Suprapubic skin (tissue), 4 donors: ENCODE measurements at places on chromosomes 5 and 9. TPM values are rescaled to one million over a fixed set of nuclear protein-coding genes. Genes with fewer than 3 reads are reported as not detected.
A peak's percentile ranks its signal among the peaks of the same experiment; 100 is the strongest.

The PAIP2 gene
- total RNA-seq = 71.0 TPM

The EMB gene
- 11.0 TPM for total RNA-seq

The LCN6 gene
- total RNA-seq = 4.0 TPM

The INSL4 gene
- not detected for total RNA-seq

The TUSC1 gene
- total RNA-seq = 9.8 TPM

The SPINK4 gene
- total RNA-seq = not detected

The HDAC3 gene
- total RNA-seq = 60.9 TPM

The SHOC1 gene
- total RNA-seq = 0.91 TPM

The ADAMTS19 gene
- total RNA-seq = not detected

The CMYA5 gene
- total RNA-seq = 9.8 TPM

The TTC16 gene
- total RNA-seq = 0.21 TPM

The CRB2 gene
- total RNA-seq = not detected

The CARD9 gene
- 2.3 TPM for total RNA-seq

The ENHO gene
- total RNA-seq = 1.8 TPM

DNA sequence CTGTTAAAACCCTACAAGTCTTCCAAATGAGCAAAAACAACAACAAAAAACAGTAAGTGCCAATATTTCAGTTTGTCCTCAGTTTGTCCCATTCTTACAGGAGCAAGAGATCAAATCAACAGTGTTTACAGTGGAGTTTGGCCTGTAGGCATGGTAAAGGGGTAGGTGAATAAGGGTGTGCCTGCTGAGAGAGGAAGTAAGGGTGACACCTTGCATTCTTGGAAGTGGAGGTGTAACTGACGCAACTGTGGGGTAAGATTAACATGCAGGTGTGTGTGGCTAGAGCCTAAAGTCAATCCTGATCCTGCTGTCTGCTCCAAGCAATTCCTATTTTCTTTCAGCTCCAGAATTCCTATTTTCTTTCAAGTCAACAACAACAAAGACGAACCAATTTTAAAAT, 43.4 kb downstream of the PFDN1 start:
- no peak for DNase-seq

DNA sequence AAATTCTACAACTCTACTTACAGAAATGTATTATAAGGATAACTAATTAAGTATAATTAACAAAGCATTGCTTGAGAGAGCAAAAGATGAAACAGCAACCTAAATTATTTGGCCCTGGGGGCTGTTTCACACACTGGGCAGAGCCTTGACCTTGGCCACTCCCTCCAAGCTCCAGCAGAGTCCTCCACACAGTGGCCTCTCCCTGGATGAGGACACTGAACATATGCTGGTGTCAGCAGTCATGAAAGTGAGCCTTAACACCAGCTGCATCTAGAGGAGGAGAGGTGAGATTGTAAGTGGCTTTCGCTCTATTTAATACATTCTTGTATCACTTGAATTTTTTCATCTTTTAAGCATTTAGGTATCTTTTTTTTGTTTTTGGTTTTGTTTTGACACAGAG, 23.3 kb upstream of the ZDHHC12 start:
- no peak for DNase-seq

- DNase-seq = no peak
Observed at GRCh38 chr5:75325242-75325641, 11.8 kb upstream of the HMGCR start.

- DNase-seq = no peak
Observed at GRCh38 chr5:35618304-35618636, 607 bp downstream of the SPEF2 start.

DNA sequence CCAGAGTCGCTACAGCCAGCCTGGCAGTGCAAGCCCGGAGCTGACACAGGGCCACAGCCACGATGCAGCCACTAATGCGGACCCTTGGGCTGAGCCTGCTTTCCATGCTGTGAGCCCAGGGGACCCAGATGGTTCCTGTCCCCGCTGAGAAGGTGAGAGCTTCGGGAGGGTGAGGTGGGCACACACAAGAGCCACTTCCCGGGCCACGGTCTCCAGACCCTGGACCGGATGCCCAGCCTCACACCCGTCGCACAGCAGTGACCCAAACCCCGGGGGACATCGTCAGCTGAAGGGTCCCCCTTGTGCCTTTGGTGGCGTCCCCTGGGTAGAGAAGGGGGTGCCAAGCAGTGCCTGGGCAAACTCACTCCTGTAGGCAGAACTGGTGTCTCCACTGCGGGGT, 13.4 kb downstream of the PAEP start:
- no peak for DNase-seq

DNA sequence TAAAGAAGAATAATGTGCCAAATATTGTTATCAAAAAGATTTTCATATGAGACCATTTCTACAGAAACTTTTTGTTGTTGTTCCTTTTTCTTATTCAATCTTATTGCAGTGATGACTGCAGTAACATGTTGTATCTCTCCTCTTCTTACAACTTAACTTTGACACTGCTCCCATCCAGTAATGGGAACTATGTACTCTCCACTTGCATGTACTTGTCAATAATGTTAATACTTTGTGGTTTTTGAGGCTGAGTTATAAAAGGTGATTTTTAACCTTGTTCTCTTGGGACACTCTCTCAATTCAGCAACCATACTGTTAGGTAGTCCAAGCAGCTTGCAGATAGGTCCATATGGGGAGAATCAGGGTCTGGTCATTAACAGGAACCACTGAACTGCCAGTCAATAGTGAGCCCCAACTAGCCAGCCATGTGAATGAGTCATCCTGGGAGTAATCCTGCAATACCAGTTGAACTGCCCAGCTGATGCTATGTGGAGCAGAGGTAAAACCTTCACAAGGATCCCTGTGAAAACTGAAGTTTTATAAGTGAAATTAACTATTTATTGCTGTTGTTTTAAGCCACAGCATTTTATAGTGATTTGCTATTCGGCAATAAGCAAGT, 199.6 kb upstream of the DAB2 start:
- no peak for DNase-seq

- DNase-seq = no peak
Observed at GRCh38 chr9:272251-273213, 57.9 kb downstream of the DOCK8 start.

GRCh38 chr5:89901346-89901745, 508.2 kb downstream of the CETN3 start:
- DNase-seq = no peak

GRCh38 chr9:138095813-138096518, 218.4 kb downstream of the CACNA1B start:
- DNase-seq = peak; percentile 67

DNA sequence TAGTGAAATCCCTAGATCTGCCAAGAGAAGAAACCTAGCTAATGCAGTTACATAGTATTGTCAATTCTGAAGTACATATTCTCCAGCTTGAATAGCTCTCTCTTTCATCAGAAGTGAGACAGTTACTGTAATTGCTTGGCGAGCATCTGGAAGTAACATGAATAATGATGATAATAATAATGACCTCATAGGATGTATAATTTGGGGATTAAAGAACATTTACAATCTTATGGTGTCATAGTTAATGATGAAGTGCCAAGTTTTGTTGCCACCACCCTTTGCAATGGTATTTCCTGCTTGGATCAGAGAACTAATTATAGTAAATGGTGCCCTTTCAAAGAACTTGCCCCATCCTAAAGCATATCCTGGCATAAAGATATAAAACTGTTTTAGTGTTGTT, 201.4 kb downstream of the ADAMTSL1 start:
- DNase-seq = no peak

GRCh38 chr5:81068635-81069034, 108.5 kb downstream of the RASGRF2 start:
- no peak for DNase-seq

- no peak for DNase-seq
Observed at GRCh38 chr9:83440641-83441040, 97.6 kb downstream of the FRMD3 start.

- no peak for DNase-seq
Observed at GRCh38 chr5:141713616-141714309, 31.7 kb upstream of the ARAP3 start.

DNA sequence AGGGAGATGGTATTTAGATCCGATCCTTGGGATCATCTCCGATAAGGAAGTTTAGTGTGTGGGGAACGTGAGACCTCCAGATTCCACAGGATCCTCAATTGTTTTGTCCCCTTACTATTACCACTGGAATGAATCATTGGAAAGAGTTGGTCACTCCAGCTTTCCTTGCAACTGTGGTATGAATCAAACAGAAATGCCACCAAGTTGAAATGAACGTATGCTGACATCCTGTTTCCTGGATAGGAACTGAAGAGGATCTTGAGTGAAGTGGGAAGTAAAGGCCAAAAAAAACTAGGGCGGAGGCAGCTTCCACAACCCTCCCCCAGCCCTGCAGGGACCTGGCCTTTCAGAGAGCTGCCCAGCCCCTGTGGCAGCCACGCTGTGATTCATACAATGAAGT, 23.9 kb downstream of the IRX1 start:
- DNase-seq = no peak

GRCh38 chr9:11199335-11199734, 586.5 kb upstream of the PTPRD start:
- no peak for DNase-seq

DNA sequence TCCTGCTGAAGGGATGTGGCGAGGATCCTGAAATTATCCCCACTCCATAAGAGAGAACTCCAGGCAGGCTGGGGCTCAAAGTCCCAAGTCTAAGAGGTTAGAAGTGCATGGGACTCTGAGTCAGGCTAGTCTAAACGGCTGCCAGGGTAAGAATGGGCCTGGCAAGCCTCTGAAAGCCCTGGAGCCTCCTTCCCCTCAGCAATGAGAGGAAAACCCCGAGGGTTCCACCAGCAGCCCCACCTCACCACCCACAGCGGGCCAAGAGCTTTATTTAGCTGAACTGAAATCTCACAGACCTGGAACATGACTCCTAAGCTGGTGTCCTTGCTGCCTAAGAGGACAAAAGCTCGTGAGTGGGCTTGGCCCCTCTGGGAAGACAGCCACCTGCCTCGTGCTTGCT, 135.5 kb downstream of the SEC61B start:
- DNase-seq = peak; percentile 83

GRCh38 chr5:102629827-102630605, 125.1 kb upstream of the PAM start:
- no peak for DNase-seq

GRCh38 chr5:964821-965220, 43.8 kb upstream of the NKD2 start:
- DNase-seq = no peak

GRCh38 chr9:89985068-89985467, 380.3 kb downstream of the GADD45G start:
- DNase-seq = no peak

- DNase-seq = no peak
Observed at GRCh38 chr9:34536685-34537084, 13.9 kb upstream of the ENHO start.

DNA sequence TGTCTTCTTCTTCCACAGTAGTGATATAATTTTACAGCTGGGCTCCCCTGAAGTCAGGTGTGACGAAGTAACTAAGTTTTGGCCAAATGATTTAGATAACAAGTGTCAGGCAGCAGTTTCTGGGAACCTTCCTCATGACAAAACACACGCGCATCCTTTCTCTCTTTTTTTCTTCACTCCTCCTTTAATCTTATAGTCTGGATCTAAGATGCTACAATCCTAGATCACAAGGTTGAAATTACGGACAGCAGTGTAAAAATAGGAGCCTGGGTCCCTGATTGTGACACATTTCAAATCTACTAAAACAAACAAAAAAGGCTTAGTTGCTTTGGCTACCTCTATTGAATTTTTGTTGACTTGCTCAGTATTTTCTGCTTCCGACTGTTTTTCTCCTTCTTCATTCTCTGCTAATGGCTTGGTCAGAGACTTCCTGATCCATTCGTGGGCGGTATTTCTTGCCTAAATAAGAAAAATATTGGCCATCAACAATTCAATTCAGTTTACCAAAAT, 36.1 kb downstream of the FAM114A2 start:
- DNase-seq = no peak

DNA sequence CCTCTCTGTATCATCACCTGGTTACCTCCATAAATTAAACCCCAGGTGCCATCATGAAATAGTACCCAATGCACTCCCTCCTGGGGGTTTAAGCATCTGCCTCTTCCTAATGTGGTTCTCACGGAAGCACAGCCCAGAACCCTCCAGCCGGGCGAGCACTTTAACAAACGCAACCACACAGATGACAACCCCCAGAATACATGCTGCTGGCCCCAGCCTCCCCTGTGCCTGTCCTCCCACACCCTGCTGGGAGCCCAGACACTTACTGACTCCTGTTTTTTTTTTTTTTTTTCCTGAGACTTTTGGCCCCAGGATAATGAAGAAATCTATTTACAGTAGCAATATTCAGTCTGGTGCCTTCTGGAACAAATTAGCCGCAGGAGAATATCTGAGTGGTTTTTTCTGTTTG, 50.0 kb upstream of the COL5A1 start:
- DNase-seq = peak; percentile 52

GRCh38 chr9:18910435-18910834, 122.6 kb downstream of the SAXO1 start:
- DNase-seq = no peak

- DNase-seq = no peak
Observed at GRCh38 chr5:179475208-179475751, 75.1 kb upstream of the RUFY1 start.

GRCh38 chr9:38017149-38017884, 51.7 kb downstream of the SHB start:
- no peak for DNase-seq

DNA sequence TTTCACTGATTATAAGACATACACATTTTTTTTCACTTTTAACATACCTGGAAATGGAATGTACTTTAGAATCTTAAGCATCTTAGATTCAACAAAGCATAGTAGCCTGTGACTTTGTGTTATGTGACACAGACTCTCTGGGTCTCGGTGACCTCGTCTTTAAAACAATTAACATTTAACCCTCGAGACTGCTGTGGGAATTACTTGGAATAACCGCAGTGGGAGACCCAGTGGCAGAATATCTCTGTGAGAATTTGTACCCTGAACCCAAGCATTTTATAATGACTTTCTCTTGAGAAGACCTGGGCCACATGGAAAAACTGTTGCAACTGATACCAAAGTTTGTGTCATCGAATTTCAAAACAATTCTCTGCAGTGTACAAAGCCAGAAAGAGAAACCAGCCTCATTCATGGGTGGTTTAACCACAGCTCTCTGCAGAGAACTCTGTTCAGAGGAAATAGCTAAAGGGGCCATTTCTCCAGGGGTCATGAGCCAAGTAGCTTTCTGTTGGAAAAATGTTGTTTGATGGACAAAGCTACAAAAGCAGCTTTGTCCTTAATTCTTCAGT, 10.0 kb upstream of the RETREG1 start:
- DNase-seq = no peak

DNA sequence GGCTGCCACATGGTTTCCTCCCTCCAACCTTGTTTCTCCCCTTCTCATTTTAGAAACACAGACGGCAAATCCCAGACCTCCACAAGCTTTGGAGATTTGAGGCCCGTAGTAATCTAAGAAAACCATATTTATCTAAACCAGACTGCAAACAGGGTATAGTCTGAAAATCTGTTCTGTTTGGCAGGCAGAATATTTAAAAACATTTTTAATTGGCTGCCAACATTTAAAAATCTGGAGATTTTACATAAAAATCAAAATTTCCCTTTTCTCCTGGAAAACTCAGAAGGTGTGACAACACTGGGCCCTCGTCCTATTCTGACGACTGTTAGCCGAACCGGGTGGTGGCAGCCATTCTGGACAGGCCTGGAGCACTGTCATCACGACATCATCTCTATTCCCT, 57.9 kb upstream of the INSYN2B start:
- DNase-seq = no peak

- no peak for DNase-seq
Observed at GRCh38 chr5:141825241-141825671, 53.0 kb downstream of the PCDH1 start.

- no peak for DNase-seq
Observed at GRCh38 chr5:84861306-84861705, 476.6 kb upstream of the EDIL3 start.
